ENCODE measurements at places on chromosomes 2 and 18. TPM values are rescaled to one million over a fixed set of nuclear protein-coding genes. Genes with fewer than 3 reads are reported as not detected.

The CNDP2 gene
- total RNA-seq = 94.3 TPM

DNA sequence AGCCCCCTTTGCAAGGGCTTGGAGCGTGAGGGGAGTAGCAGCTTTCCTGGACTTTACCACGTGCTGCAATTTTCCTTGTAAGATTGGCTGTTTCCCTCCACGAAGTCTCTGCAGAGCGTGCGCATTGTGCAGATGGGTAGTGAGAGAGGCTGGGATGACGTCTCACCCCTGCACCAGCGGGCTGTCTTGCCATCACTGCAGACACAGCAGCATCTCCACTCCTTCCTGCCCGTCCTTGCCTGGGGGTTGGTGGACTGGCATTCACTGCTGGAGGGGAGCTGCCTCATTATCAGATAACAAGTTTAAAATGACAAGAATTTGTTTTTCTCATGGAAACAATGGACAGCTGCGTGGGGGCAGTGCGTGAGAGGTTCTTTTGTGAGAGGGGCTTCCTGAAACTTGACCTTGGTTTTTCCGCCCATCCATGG is 45.3 kb upstream of the HS6ST1 start:
- no peaks in the 10 kb centered on the region for H3K27me3 ChIP-seq
- H3K27ac ChIP-seq = no peak overlapping the region
- H3K4me1 ChIP-seq = peaks cover 2% of the 10 kb centered on the region
- DNase-seq = no peak

The AQP12A gene
- total RNA-seq = 79.7 TPM

The SH3RF3 gene
- total RNA-seq = 1.9 TPM

The FHL2 gene
- total RNA-seq = 2.3 TPM

The VWC2L gene
- total RNA-seq = 0.09 TPM

Data from pancreas (tissue), 10 donors.